ENCODE measurements at places on chromosomes 4 and X. TPM values are rescaled to one million over a fixed set of nuclear protein-coding genes. Genes with fewer than 3 reads are reported as not detected.

Gene TSPAN7
- 1.1 TPM for total RNA-seq

DNA sequence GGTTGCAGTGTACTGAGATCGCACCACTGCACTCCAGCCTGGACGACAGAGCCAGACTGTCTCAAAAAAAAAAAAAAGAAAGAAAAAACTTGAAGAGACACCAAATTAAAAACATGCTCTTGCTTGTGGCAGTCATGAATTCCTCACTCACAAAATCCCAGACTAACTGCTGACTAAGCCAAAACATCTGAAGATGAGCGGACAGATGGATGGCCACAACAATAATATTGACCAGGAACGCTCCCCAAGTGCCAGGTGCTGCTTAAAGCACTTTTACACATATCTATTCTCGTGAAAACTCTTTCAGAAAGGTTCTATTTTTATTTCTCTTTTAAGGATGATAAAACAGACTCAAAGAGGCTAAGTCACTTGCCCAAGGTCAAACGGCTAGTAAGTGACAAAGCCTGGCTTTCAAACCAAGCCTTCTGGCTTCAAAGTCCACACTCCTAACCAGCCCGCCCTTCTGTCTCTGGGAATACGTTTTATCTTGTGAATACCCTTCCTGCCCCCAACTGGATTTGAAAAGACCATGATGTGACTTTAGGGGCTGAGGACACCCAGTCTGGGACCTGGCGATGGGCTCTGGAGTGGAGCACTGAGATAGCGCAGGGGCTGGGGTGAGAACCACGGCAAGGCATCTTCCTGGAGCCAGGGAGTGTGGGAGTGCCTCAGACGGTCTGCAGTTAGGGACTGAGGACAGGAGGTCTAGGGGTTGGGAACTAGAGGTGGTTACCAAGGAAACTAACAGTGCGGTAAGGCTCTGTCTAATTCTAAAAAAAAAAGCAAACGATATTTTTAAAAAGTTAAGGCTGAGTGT lies 9.5 kb upstream of the CXCR3 start:
- DNase-seq = no peak

Gene KLF8
- not detected for total RNA-seq

GRCh38 chr4:184343502-184344177 lies 126.0 kb upstream of the ENPP6 start:
- DNase-seq = peak; percentile 68

DNA sequence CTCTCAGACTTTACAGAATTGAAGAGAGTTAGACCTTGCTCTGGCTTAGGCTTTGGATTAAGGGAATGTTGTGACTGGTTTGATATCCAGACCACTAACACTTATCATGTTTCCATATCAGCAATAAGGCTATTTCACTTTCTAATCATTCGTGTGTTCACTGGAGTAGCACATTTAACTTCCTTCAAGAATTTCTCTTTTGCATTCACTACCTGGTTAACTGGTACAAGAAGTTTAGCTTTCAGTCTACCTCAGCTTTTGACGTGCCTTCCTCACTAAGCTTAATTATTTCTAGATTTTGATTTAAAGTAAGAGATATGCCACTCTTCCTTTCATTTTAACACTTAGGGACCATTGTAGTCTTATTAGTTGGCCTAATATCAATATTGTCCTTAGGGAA lies 62.6 kb downstream of the CASP6 start:
- DNase-seq = no peak
